Stimulated activated CD8-positive, alpha-beta memory T cell treated with anti-CD3 and anti-CD28 coated beads, Interleukin-4, amount 100 ng/mL, for 24 hours (primary cell): ENCODE measurements at places on chromosomes 11 and 22.
A peak's percentile ranks its signal among the peaks of the same experiment; 100 is the strongest.

DNA sequence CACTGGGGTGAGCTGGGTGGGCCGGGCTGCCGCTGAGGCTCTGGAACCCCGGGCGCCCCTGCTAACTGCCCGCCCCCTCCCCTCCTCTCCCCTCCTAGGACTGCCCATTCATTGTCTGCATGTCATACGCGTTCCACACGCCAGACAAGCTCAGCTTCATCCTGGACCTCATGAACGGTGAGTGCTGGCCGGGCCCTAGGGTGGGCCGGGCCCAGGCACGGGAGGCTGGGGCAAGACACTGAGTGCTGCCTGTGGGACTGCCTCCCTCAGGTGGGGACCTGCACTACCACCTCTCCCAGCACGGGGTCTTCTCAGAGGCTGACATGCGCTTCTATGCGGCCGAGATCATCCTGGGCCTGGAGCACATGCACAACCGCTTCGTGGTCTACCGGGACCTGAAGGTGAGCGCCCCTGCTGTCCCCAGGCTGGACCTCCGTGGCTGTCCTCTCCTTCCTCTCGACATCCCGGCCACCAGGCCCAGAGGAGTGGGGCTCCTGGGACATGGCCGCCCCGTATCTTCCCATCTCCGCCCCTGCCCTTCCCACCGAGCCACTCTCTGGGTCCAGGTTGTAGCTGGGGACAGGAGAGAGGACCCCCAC is 7.5 kb upstream of the ANKRD13D start:
- no peak for DNase-seq

GRCh38 chr22:21632237-21632895 is at the start of gene CCDC116:
Gene CCDC116, plus strand, starts transcription at chr22:21632760. Its CDS starts 422 bp downstream, at chr22:21633182.
- peak; percentile 55 for DNase-seq

DNA sequence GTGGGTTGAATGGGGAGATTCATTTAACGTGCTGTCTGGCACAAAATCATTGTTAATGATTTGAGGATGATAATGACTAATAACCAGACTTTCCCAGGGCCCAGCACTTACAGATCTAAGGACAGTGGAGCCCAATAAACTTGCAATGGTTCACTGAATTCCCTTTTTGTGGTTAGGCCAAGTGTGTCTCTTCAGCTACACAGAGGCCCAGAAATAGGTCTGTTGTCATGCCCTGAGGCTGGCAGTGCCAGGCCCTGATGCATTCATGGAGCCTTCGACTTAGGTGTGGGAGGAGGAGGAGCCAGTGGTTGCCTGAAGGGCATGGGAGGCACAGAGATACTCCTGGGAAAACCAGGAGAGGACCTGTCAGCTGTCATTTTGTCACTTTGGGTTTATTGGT is 56.1 kb downstream of the KIAA1671 start:
- DNase-seq = no peak

- DNase-seq = no peak
These were observed 17.7 kb upstream of the RASSF10 start for GRCh38 chr11:12991426-12991825.

DNA sequence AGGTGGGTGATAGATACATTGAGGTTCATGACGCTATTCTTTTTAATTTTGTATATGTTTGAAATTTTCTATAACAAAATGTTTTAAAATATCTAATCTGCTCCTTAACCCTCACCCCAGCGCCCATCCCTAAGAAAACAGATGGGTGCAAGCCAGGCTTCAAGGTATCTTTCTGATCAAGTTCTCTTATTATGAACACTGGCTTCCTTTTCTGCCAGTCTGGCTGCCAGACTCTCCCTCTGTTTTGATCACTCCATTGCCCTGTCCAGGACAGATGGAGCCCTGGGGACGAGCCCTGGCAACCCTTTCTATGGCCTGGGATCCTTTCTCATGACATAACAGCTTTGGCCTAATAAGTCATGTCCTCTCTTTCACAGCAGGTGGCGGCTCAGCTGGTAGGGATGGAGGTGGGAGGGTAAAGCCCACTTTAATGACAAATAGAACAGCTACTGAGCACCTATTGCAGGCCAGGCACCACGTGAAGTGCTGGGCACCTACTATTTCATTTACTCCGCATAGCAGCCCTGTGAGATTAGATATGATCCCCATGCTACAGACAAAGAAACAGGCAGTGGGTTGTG is 38.4 kb downstream of the DRD2 start:
- no peak for DNase-seq

DNA sequence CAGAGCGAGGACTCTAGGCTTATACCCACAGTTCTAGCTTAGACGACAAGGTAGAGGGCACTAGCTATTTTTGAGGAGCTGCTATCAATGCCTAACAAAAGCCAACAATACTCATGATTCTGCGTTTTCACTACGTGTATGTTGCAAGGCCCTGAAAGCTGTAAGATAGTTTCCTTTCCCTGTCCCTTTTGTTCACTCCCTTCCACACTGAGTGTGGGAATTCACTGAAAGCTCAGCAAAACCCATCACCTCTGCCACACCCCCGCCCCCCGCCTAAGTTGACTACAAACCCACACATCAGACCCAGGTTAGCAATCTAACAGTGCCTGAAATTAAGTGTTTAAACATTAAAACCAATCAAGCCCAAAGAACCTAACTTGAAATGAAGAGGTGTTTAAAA is 6.2 kb upstream of the LDLRAD3 start:
- DNase-seq = no peak

GRCh38 chr22:45671783-45672563 is at the start of gene ATXN10:
Gene ATXN10, plus strand, starts transcription at chr22:45671834. Its CDS starts 230 bp downstream, at chr22:45672064.
- DNase-seq = peak; percentile 62

GRCh38 chr22:48373626-48374173 is 1454.0 kb downstream of the BRD1 start:
- DNase-seq = no peak
